ENCODE measurements at places on chromosomes 5 and 9. TPM values are rescaled to one million over a fixed set of nuclear protein-coding genes. Genes with fewer than 3 reads are reported as not detected.

The CDC14B gene
- total RNA-seq: 39.3 TPM

The RASGRF2 gene
- 4.5 TPM for total RNA-seq

The IL31RA gene
- total RNA-seq: not detected

The GOLGA1 gene
- 23.4 TPM for total RNA-seq

The PCDHGC5 gene
- 2.6 TPM for total RNA-seq

The FAM174A gene
- total RNA-seq: 12.0 TPM

The LCNL1 gene
- 5.5 TPM for total RNA-seq

The C9orf50 gene
- 0.87 TPM for total RNA-seq

The GRIN3A gene
- 3.3 TPM for total RNA-seq

The CERCAM gene
- 134 TPM for total RNA-seq

The C1QTNF2 gene
- 1.8 TPM for total RNA-seq

The GAS1 gene
- 49.1 TPM for total RNA-seq

The ASPN gene
- 0.86 TPM for total RNA-seq

The LHX6 gene
- total RNA-seq: 0.09 TPM

The TUSC1 gene
- not detected for total RNA-seq

The SLC36A2 gene
- total RNA-seq: not detected

The SPINK13 gene
- total RNA-seq: not detected

The HRCT1 gene
- 1.0 TPM for total RNA-seq

The PLCXD3 gene
- total RNA-seq: not detected

The TLX3 gene
- not detected for total RNA-seq

The MED27 gene
- total RNA-seq: 28.7 TPM
